Esophagus mucosa (tissue), 1 donor: ENCODE measurements at places on chromosomes 2 and 18.

DNA sequence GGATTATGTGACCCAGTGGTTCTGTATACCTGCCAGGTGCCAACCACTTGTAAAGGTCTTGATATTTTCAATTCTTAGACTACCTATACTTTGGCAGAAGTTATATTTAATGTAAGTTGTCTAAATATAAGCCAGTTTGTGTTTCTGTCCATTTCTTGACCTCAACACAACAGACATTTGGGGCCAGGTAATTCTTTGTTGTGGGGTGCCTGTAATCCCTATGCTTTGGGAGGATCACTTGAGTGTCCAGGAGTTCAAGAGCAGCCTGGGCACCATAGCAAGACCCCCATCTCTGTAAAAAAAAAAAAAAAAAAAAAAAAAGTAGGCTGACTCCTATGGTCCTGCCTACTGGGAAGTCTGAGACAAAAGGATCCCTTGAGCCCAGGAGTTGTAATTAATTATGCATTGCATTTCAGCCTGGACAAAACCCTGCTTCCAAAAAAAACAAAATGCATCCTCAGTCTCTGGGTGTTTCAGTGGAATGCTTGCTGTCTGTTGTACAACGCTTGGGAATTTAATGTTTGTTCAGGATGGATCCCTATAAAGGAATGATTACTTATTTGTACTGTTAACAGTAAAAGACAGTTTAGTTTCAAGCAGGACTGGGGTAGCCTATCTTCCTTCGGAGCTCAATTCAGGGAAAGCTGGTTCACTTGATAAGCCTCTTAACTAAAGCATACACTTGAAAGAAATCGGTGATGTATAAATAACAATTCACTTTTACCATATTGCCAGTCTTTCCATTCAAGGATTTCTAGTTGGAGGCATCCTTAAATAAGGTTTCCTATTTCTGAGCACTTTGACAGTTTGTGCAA lies 3.4 kb downstream of the RPS27A start:
- ATAC-seq = no peak

DNA sequence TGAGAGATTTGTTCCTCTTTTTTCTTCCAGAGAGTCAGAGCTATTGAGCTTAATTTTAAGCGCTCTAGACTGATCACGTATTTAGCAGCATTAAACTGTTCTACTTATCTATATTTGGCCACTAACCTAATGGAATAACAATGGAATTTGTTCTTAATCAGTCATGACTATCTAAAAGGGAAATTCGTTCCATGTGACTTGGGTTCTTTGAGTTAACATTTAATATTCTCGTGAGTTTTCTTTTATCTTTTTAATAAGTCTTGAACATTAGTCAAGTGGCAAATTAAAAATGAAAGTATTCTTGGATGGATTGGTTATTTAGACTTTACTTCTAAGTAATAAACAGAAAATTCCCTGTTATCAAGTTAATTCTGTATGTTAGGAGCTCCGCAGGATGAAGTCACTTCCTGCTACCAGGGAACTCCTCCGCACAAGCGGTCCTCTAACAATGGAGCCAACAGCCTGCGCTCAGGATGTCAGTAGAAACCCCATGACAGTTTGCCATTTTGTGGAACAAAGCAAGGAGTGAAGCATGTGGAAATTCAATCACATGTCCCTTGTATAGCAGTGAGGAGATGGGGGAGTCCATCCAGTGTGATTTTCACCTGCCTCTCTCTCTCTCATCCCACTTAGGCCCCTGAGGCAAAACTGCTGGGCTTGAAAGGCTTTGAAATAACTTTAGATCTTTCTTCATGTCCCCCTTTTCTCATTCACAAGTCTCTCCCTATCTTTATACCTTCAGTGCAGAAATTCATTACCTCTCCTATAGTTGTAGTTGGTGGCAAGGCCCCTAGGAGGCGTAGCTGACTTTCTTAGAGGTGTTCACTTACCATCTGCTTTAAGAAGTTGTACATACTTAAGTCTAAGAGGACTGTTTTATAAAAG lies 138.1 kb downstream of the WDR7 start:
- ATAC-seq = no peak

DNA sequence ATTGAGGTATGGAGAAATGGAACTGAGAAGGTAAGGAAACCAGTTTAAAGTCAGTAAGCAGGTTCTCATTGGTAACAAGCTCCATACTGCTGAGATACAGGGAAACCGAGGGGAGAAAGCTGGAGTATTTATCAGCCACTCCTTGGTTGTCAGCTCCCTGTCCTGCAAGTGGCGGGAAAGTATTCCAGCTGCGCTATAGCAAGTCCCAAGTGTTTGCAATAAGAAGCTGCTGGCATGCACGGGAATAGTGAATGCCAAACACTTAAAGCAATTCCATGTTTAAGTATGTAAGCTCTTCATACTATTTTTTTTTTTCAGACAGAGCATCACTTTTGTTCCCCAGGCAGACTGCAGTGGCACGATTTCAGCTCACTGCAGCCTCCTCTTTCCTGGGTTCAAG lies 1601.1 kb downstream of the SUCLG1 start:
- ATAC-seq = no peak

DNA sequence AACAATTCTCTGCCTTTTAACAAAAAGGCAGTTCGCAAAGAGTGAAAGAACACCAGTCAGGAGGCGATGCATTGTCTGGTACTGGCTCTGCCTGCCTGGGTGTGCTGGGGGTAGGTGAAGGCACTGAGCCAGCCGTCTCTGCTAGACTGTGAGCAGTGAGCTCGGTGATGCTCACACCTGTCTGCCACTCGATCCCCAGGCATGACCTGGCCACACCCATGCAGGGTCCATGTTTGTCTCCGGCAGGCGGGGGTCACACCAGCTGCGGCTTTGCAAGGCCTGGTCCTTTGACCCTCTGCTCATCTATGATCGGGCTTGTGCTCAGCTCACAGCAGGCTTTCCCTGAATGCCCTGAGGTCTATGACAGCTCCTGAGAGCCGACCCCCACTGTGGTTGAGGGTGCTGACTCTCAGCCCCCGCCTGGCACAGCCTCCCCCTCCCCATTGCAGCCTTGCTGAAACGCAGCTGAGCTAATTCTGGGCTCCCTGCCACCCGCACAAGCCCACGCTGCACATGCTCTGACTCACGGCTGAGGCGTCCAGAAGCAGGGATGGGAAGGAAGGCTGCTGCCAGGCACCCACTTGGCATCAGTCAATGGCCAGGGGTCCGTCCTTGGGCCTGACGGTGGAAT lies 23.7 kb downstream of the CRACDL start:
- ATAC-seq = peak; percentile 68

GRCh38 chr2:179265082-179265510 lies 464 bp upstream of the SESTD1 start:
- no peak for ATAC-seq

- ATAC-seq = no peak
Measured at GRCh38 chr2:51791496-51791895, 759.6 kb upstream of the NRXN1 start.

DNA sequence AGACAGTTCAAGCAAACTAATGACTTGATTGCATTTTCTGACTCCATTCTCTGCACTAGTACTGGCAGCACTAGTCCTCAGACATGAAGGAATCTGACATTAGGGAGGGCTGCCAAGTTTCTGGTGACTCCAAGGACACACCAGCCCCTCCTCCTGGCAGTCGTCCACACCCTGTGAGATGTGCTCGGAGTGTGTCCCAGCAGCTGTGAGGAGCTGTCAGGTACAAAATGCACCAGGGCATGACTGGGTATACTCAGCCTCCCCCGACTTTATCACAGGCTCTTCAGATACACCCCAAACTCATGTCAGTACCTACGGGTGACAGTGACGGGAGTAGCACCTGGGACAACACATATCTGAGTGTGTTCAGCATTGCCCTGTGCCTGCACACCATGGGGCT lies 43.1 kb downstream of the EDAR start:
- peak; percentile 64 for ATAC-seq

GRCh38 chr2:64952511-64953482 lies 36.4 kb upstream of the SLC1A4 start:
- peak; percentile 43 for ATAC-seq

GRCh38 chr2:229085439-229085838 lies 185.6 kb downstream of the PID1 start:
- ATAC-seq = no peak
